ENCODE measurements at places on chromosomes 16 and 17. TPM values are rescaled to one million over a fixed set of nuclear protein-coding genes. Genes with fewer than 3 reads are reported as not detected.

DNA sequence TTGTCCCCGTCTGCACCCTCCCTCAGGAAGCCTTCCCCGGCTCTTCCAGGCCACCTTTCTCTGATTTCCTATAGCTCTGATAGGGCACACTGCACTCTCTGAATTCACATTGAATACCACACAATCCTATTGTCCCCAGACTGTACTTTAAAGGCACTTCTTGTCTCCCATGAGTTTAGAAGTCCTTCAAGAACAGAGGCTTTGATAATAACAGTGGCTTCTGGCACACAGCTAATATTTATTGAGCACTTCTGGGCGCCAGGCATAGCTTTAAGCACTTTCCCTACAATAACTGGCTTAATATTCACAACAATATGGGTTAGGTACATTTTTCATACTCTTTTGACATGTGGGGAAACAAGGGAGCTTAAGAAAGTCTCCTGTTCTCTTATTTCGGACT is 169.7 kb upstream of the IRX6 start:
- no peak overlapping the region for H3K27ac ChIP-seq
- H3K4me1 ChIP-seq = peaks cover 2% of the 10 kb centered on the region
- H3K36me3 ChIP-seq = no peaks in the 10 kb centered on the region
- no peaks in the 10 kb centered on the region for H3K27me3 ChIP-seq
- no peak for DNase-seq

DNA sequence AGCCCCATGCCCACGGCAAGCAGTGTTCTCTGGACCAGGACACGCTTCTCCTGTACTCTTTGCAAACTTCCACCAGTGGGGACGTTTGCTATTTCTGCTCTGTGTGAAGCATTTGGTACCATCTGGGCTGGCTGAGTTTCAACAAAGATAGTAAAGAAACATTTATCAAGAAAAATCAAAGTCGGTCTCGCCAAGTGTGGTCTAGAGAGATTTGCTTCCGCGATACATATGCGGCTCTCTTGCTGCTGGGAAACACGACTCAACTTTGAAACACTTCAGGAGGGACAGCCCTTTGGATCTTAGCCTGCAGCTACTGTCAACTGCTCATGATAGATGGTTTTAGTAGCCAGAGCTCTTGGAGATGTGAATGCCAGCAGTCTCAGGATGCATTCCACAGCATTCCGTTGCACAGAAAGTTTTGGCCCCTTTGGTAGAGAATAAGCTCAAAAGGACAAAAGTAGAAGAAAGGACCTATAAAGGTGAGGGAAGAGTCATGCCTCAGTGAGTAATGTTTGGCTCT is 168.2 kb upstream of the CACNG3 start:
- H3K27me3 ChIP-seq = no peaks in the 10 kb centered on the region
- no peak overlapping the region for H3K27ac ChIP-seq
- no peak for DNase-seq
- H3K4me3 ChIP-seq = no peak overlapping the region

CRHR1 gene
- total RNA-seq = 0.52 TPM

ZNF23 gene
- 10.1 TPM for total RNA-seq

PYY gene
- 1.7 TPM for total RNA-seq

GRCh38 chr17:35148144-35148543 is 527 bp downstream of the UNC45B start:
- no peak for DNase-seq
- H3K27ac ChIP-seq = no peak overlapping the region
- no peaks in the 10 kb centered on the region for H3K4me1 ChIP-seq
- no peaks in the 10 kb centered on the region for H3K27me3 ChIP-seq

LRRC37A gene
- 2.0 TPM for total RNA-seq

- no peak for DNase-seq
- H3K4me3 ChIP-seq = no peak overlapping the region
- no peak overlapping the region for H3K27ac ChIP-seq
These were observed 138.4 kb downstream of the PCTP start for GRCh38 chr17:55889271-55889670.

DNA sequence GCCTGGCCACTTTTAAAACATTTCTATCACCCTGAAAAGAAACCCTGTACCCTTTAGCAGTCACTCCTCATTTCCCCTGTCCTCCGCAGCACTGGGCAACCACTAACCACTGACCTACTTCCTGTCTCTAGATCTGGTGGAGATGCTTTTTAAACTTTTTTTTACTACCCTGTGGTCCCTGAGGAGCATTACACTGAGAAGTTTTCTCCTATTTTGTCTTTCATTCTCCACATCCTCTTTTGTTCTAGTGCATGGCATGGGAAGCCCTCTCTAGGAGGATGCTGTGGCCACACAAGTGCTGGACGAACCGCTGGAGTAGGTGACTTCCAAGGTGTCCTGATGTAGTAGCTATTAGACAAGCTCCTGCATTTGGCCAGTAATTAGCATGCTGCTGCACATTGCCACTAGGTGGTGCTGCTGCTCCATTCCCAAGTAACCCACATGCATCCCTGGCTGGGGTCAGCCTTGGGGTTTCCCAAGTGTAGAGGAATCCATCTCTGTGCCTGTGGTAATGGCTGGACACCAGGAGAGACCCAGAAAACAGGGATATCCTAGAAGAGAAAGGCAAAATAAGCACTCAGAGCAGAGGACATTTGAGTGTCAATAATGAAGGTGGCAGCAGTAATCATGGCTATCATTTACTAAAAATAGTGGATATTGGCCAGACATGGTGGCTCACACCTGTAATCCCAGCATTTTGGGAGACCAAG is 143.8 kb upstream of the CRHR1 start:
- H3K4me3 ChIP-seq = no peak overlapping the region
- H3K27ac ChIP-seq = no peak overlapping the region
- H3K27me3 ChIP-seq = no peaks in the 10 kb centered on the region
- peak; percentile 90 for DNase-seq
- H3K36me3 ChIP-seq = peaks cover 10% of the 10 kb centered on the region

Measured in H9 (cell line).